ENCODE measurements at places on chromosomes 11 and 22. TPM values are rescaled to one million over a fixed set of nuclear protein-coding genes. Genes with fewer than 3 reads are reported as not detected.

The YWHAH gene
- 98.3 TPM for total RNA-seq

The C11orf91 gene
- not detected for total RNA-seq

The TUG1 gene
- total RNA-seq, result 58.2 TPM

The DAGLA gene
- 0.14 TPM for total RNA-seq

The TMEM258 gene
- 161 TPM for total RNA-seq

The CADM1 gene
- total RNA-seq, result 26.3 TPM

The SPECC1L gene
- total RNA-seq, result 20.5 TPM

The A4GALT gene
- total RNA-seq, result 1.3 TPM

The PTPN5 gene
- 0.09 TPM for total RNA-seq

The JAML gene
- 58.8 TPM for total RNA-seq

The PMM1 gene
- 9.3 TPM for total RNA-seq

The OR4A16 gene
- total RNA-seq, result not detected

The MISFA gene
- 1.5 TPM for total RNA-seq

The SCUBE1 gene
- total RNA-seq, result 0.52 TPM

The LINC01488 gene
- not detected for total RNA-seq
